Stimulated activated CD8-positive, alpha-beta memory T cell treated with anti-CD3 and anti-CD28 coated beads, Interleukin-4, amount 100 ng/mL, for 4 hours (primary cell): ENCODE measurements at places on chromosomes 7 and 10.
A peak's percentile ranks its signal among the peaks of the same experiment; 100 is the strongest.

DNA sequence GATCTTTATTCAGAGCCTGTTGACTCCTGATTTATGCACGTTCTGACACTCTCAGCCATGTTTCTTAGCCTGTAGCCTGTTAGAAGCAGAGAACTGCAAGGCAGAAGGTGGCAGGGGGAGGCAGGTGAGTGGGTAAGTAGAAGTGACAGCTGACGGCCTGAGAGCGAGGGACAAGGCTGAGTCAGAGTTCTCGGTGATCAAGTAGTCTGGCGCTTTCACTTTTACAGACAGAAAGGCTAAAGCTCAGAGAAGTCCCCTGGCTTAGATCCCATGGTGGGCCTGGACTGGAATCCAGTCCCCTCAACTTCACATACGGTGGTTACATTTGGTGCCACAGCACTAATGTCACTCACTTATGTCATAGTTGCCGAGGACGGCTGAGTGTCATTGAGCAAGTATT is 139.0 kb downstream of the TACC2 start:
- DNase-seq, result no peak

- DNase-seq, result no peak
Observed at GRCh38 chr10:53064614-53065013, 292.0 kb upstream of the MBL2 start.

DNA sequence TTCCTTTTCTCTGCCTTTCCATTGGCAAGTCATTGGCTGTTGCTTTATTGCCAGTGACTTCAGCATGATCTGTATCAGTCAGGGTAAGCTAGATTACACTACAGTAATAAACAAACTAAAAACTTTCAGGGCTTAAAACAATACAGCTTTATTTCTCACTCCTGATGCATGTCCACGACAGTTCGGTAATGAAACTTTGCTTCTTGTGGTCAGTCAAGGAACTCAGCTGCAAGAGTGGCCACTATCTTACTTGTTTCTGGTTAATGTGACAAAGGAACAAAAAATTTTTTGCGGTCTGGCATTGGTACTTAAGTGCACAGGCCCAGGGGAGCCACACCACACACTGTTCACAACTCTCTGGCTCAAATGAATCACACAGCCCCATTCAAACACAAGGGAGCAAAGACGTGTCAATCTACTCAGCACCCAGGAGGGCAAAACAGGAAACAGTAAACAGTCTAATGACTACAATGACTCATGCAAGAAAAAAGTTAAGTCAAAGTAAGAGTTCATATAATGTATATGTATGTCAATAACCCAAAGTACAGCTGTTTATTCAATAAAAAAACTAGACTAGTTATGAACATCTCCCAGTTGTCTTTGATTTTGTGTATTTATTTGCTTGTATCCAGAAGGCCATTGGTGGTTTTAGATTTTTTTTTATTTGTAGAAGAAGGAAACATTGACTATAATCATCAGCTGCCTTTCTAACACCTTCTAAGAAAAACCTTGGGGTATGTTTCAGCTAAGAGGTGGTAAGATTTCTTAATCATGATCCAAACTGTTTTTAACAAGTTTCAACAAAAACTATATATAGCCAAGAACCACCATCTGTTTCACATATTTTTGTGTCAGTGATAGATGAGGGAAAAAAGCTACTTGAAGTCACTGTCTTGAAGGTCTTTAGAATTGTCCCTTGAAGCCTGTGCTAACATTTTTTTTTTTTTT is 134.4 kb upstream of the FAM3C start:
- DNase-seq, result peak; percentile 49

DNA sequence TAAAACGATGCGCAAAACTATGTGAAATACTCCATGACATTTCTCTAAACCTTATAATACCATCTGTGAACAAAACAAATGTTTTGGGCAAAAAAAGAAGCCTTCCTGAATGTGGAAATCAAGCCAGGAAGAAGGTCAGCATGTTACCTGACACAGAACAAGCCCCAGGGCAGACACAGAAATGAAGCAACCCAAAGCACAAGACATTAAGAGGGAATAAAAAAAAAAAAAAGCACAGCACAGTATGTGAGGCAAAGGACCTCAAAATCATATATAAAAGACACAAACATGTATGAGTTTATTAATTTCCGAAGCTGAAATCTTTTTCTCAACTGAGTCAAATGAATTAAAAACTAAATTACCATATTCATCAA is 161.8 kb downstream of the SKIDA1 start:
- DNase-seq, result no peak

- DNase-seq, result no peak
Observed at GRCh38 chr10:104246976-104247375, 7.7 kb upstream of the GSTO1 start.

- no peak for DNase-seq
Observed at GRCh38 chr7:22444181-22444971, 55.6 kb downstream of the STEAP1B start.

- DNase-seq, result no peak
Observed at GRCh38 chr10:21715531-21716195, 181.6 kb downstream of the MLLT10 start.

DNA sequence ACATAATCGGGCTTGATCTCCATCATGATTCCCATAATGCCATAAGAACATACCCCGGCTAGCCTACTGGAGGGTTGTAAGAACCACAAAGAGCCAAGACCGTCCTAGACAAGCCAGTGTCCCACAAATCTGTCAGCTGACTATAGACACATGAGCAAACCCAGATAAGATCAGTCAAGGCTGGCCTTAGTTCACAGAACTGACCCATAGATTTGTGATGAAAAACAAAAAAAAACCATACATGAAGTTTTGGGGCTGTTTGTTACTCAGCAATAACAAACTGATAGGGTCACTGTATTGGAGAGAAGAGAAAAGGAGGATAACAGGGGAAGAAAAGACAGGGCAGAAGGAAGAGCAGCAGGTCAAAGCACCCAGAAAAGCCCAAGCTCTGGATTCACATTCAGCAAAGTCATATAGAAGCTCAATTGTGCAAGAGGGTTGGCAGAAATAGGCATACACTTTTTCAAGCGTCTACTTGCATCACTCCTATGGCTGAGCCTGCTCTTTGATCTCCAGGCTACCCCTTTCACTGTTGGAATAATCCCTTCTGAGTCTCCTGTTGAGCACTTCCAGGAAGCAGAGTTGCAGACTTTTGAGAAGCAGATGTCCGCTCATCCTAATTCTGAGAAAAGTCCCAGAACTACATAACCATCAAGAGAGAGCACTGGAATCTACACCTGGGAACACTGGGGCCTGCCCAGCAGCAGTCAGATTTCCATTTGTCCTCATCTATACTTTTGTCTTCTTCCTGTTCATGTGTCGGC is 122.0 kb upstream of the HABP2 start:
- DNase-seq, result no peak

DNA sequence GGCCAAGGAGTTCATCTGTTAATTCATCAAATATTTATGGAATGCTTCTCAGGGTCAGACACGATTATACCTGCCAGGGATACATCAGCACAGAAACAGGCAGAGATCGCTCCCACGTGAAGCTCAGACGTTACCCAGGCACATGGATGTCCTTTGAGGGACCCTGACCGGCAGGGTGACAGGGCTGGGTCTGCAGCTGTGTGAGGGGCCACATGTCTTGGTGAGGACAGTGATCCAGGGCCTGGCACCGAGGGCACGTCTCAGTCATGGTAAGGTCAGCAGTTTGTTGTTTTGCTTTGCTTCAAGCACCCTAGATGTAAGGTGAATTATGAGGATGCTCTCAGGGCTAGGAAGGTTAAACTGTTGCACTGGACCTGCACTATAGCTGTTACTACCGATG is 227.9 kb downstream of the WDR37 start:
- DNase-seq, result no peak

DNA sequence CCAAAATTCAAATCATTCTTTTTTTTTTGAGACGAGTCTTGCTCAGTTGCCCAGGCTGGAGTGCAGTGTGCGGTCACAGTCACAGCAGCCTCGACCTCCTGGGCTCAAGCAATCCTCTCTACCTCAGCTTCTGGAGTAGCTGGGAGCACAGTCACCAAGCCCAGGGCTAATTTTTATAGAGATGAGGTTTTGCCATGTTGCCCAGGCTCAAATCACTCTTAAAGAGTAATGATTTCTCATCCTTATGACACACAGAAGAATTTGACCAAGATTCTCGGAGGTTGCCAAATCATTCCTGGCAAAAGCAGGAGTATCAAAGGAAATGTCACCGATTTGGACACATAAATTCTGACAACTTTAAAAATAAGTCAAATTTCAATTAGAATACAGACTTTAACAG is 39.1 kb downstream of the SIRT1 start:
- DNase-seq, result no peak

DNA sequence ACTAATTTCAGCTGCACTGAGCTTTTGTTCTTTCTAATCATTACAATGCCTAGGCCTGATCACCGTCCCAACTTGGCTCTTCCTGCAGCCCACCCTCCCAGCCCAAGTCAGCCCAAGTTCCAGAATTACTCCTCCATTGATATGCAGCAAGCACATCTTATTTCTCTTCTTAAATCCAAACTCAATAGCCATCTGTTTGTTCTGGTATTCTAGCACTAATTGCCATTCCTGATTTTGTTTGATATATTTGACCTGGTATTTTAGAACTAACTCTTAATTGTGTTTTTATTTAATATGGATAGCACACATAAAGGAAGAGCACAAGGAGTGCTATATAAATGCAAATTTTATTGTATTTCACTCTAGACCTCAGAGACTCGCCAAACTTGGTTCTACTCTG is 241.2 kb downstream of the SKIDA1 start:
- no peak for DNase-seq

GRCh38 chr10:30330497-30331168 is 18.4 kb downstream of the MTPAP start:
- no peak for DNase-seq

- DNase-seq, result no peak
Observed at GRCh38 chr10:13734151-13734550, 147.4 kb downstream of the PRPF18 start.

DNA sequence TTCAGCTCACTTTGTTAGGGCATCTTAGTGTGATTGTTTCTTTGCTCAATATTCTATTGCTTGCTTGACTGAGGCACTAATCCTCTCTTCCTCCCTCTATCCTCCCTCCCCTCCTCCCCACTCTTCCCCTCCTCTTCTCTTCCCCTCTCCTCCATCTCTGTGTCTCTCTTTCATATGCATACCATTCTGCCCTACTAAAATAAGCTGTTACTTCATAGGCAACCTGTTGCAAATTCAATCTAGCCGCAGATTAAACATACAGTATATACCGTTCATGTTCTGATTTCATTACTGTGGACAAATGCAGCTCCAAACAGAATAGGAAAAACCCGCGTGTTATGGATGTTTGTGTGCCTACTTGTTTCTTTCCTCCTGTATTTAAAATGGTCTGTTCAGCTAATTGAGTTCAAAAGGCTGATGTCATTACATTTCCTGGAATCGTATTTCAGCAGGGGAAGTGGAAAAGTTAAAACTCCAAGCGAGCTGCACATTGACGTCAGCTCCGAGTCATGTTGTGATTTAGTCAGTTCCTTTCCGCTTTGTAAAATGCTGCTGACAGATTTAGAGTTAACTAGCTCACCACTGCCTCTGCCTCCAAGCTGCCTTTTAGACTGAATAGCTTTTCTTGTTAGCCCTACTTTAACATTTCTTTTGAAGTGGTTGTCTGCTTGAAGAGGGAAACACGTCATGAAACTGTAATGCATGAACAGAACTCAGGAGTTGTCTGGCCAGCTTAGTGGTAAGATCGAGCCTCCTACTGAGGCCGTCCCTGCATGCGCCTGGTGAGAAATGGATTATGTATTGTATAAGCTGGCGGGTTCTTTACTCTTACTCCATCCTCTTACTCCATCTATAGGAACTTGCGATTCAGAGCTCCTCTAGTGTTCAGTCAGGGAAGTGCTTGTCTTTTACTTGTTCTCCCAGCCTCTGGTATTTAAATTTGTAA is 69.0 kb downstream of the CREM start:
- DNase-seq, result peak; percentile 49

- DNase-seq, result no peak
Observed at GRCh38 chr7:67251986-67252558, 255.4 kb downstream of the TYW1 start.

GRCh38 chr10:21981118-21981517 is 22.4 kb downstream of the DNAJC1 start:
- DNase-seq, result no peak

DNA sequence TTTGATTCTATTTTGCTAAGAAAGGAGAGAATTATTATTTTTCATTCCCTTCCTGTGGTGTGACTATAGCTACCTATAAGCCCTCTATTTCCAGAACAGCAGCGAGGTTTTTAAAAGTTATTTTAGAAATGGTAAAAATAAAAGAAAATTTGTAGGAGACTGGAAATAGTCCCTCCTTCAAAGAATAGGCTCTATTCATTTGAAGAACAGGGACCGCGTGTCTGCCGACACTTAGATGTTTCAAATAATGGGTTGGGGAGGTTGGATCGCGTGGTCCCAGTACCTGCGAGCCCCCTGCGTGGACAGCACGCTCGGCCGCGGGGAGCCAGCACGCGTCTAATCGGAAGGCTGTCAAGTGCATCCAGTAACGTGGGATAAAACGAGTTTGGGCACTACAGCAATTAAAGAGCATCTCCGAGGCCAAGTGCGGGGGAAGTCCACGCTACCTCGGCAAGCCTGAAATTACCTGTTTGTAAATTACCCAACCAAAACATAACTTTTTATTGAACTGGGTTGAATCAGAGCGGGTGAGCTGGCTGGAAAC is 1.0 kb downstream of the CACNA2D1 start:
- no peak for DNase-seq

DNA sequence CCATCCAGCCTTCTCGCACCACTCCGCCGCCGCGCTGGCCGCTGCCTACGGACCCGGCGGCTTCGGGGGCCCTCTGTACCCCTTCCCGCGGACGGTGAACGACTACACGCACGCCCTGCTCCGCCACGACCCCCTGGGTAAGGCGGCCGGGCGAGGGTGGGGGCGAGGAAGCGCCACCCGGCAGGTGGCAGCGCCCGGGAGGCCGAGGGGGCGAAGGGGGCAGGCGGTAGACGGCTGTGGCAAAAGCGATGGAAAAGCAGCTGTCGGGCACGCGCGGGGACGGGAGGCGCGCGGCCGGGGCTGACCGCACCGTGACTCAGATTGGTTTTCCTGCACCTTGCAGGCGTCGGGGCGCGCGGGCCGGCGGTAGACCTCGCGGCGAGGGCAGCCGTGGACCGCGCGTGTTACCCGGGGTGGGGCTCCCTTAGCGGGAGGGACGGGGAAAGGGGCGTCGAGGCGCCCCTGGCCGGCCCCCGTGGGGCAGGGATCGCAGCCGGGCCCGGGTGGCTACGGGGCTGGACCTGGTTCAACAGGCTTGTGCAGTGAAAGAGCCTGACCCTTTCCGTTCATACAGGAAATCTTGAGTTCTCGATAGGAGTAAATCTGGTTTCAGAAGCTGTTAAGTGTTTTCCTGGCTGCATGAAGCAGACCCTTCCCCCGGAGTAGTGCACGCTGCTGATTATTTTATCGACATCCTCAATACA is 608 bp downstream of the HHEX start:
- no peak for DNase-seq

GRCh38 chr7:83410989-83411591 is 237.8 kb downstream of the SEMA3E start:
- no peak for DNase-seq

GRCh38 chr7:142301923-142302550 is 44.2 kb upstream of the PRSS58 start:
- no peak for DNase-seq

DNA sequence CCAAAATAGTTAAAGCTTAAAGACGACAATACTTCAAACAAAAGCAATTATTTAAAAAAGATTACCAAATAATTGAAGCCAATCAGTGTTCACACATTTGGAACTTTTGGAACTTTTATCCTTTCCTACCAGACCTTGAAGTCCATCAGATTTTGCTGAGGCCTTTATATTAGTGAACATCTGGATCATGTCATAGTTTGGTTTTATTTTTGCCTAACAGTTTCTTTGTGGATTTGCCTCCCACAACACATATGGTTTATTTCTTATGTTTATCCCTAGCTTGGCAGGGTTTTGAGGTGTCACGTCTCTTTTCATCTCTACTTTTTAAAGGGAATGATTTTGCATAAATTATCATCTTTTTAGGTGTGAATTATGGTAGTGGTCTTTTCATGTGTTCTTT is 242.4 kb downstream of the SEMA3A start:
- no peak for DNase-seq
